ENCODE measurements at places on chromosomes 7 and 10.

DNA sequence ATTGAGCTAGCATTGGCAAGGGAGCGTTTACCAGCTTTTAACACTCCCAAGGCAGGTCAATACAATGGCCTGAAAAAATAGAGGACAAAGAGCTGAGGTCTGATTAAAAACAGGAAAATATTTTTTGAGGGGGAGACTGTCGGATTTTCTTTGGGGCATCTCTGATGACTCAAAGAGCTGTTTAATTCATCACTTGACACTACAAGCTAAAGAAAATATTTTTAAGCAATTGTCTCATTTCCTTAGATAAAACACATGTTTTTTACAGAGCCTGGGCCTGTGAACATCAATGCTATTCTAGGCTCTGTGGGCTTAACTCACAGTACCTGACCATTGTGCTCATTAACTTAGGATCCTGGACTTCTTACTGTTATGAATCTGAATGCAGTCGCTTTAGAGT lies 100.8 kb downstream of the NRP1 start:
- no peak for DNase-seq

DNA sequence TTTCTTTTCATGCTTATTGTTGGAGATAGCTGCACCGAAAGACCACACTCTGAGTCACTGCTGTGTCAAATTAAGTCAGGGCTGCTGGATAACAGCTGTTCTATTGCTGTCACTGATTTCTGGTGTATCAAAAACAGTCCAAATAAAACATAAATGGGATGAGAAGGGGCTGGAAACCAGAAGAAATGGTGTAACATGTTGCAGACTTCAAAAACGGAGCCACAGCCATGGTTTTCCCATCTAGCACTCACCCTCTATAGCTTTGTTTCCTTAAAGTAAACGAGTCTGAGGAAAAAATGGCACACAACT lies 103.3 kb upstream of the DIP2C start:
- DNase-seq, result no peak

GRCh38 chr7:119572541-119572940 lies 700.4 kb upstream of the KCND2 start:
- DNase-seq, result no peak

- DNase-seq, result no peak
Observed at GRCh38 chr10:84308481-84309304, 19.7 kb upstream of the CCSER2 start.

GRCh38 chr7:31875424-31875823 lies 188.4 kb downstream of the PPP1R17 start:
- no peak for DNase-seq
